ENCODE measurements at places on chromosomes 3 and 15.

- peak; percentile 52 for DNase-seq
Measured at GRCh38 chr15:90320062-90320884, 31.8 kb upstream of the ZNF774 start.

DNA sequence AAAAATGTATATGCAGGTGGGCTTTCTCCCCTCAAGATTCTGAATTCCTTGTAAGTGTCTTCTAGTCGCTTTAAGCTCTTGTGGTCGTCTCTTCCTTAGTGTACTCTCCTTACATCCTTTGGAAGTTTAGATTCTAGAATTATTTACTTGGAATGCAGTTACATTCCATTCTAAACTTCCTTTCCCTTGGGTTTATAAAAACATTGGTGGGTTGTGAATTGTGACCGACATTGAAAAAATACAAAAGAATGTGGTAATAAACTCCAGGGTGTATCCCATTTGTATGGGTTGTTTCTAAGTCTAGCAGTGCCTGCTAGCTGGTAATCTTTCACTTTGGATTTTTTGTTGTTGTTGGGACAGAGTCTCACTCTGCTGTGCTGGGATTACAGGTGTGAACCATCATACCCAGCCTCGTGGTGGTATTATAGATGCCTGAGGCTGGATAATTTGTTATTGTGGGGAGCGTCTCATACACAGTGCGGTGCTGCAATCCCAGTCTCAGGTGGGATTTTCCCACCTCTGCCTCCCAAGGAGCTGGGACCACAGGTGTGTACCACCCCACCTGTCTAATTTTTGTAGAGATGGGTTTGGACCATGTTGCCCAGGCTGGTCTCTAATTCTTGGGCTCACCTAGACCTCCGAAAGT is 9.1 kb downstream of the CHD2 start:
- no peak for DNase-seq

GRCh38 chr15:63596676-63597037 is 530 bp upstream of the FBXL22 start:
- DNase-seq: no peak

DNA sequence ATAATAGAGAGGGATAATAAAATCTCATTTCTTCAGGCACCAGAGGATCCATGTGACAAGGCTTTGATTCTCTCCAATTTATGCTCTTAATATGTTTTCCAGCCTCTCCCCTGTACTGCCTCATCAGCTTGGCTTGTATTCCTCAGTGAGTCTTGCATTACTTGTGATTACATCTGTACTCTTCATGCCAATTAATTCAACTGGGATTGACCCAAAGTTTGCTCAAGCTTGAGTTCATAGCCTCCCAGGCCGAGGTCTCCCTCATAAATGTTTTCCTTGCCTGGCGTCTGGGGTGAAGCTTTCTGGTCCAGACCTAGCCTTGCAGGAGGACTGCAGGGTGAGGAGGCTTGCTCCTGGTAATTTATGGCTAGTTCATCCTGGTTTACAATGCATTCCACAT is 146.9 kb downstream of the CHST2 start:
- DNase-seq: no peak

DNA sequence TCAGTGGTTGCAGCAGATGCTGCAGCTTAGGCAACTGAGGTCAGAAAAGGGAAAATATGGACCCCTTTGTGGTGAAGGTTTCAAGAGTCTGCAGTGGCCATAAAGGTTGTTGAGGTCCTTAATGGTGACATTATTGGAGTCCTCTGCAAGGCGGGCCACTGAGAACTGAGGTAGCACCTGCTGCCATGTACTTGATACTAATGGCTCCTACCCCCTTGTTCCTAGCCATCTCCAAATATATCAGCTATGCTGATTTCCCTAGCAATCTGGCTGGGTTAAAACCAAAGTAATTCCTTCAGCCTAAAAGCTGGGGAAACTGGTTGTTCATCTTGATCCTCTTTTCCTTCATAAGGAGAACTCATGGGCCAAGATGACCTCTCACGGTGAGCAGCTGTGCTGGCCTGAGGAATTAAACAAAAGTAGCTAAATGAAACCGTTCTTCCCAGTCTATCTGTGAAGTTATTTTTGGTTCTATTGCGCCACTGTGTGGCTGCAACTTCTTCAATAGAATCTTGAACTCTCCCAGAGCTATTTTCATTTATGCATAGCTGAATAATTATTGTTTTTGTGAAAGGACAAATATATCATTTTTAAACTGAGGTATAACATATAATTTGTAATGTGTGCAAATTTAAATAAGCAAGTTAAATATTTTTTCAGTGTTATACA is 76.1 kb upstream of the PLSCR4 start:
- DNase-seq: no peak
